ENCODE measurements at places on chromosomes 6 and 20.

- DNase-seq: no peak
These were observed 312.1 kb downstream of the HTR1B start for GRCh38 chr6:77151241-77151640.

GRCh38 chr20:29419378-29419777 is 1838.1 kb upstream of the DEFB115 start:
- DNase-seq: no peak

DNA sequence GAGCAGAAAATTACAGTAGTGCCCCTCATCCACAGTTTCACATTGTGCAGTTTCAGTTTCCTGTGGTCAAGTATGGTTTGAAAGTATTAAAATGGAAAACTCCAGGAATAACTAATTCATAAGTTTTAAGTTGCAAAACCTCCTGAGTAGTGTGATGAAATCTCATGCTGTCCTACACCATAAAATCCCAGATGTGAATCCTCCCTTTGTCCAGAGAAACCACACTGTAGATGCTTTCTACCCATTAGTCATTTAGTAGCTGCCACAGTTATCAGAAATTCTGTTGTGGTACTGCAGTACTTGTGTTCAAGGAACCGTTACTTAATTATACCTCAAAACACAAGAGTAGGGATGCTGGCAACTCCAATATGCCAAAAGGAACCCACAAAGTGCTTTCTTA is 74.7 kb downstream of the PTCHD4 start:
- no peak for DNase-seq

- DNase-seq: no peak
These were observed at the start of gene THEMIS for GRCh38 chr6:127900935-127901334. Gene THEMIS (minus strand): TSS chr6:127901058. CDS start chr6:127900932, 126 bp downstream.

DNA sequence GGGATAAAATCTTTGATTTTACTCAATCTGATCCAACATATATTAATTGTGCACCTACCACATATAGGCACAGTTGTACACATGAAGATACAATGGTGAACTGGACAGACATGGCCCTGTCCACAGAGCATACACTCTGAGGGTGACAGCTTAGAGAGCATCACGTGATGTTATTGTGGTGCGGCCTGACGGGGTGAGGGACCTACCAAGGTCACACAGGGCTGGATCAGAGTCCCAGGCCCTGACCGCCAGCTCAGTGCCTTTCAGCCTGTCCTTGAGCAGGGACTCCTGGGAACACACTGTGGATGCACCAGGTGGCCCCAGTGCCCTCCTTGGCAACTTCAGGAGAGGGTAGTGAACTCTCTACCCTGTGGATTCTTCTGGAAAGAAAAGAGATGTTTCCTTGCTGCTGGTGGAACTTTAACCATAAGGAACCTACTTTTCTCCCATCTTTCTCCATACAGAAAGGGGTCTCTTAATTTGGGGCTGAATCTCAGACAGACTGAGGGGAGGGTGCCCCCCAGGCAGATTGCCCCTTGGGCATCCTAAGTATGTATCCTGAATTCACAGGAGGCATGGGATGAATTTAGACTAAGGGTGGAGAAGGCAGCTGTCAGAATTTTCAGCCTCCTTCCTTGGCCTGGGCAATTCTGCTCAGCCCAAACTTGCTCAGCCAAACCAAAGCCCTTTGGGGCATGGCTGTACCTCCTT is 26.5 kb downstream of the PCK1 start:
- no peak for DNase-seq

All from activated CD8-positive, alpha-beta memory T cell treated with anti-CD3 and anti-CD28 coated beads for 1 hour (primary cell).